Transverse colon (tissue), 4 donors: ENCODE measurements at places on chromosomes 3 and 15. TPM values are rescaled to one million over a fixed set of nuclear protein-coding genes. Genes with fewer than 3 reads are reported as not detected.

DNA sequence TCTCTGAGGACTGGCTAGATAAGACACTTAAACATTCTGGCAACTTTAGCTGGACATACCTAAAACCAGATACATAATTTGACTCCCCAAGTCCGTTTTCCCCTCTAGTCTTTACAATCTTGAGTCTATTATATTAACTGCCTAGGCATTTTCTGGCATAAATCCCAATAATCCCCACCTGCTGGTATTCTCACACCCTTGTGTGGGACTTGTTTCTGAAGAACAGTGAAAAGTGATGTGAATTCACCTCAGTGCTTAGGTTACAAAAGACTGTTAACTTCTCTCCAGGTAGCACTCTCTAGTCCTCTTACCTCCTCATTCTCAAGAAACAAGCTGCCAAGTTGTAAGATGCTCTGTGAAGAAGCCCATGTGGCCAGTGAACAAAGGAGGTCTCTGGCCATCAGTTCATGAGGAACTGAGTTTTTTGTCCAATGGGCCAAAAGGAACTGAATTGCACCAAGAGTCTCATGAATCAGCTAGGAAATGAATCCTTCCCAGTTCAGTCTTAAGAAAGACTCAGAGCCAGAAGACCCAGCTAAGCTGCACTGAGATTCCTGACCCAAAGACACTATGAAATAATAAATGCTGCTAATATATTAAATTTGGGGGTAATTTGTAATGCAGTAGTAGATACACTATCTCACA is 4.1 kb downstream of the OSBPL11 start:
- DNase-seq: no peak

DNA sequence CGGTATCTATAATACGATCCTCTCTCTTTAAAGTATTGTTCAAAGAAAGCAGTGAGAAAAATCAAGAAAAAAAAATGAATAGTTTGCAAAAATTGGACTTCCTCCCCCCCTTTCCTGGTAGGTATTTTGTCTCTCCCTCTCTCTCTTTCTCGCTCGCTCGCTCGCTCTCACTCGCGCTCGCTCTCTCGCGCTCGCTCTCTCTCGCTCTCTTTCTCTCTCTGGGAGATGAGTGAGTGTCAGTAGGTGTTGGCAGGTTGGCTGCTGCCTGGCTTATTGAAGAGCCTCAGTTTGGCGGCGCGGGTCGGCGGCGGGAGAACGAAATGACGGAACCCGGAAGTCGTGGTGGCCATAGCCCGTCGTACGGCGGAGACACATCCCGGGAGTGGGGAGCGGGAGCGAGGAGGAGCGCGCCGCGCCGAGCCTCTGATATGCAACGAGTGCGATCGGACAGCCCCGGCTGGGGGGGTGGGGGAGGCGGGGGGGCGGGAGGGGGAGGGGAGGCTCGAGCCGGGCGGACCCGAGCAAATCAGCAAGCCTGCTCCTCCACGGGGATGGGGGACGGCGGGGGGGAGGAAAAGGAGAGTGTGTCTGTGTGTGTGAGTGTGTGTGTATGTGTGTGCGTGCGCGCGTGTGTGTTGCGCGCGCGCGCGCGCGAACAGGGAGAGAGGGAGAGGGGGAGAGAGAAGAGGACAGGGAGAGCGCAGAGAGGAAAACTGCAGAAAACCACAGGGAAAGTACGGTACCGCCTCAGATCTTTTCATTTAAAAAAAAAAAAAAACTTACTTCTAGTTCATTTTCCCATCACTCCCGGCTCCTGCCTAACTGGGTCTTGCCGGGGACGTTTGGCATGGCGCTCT is at the start of gene MEIS2:
TSS of gene MEIS2 (minus strand) at position 441 of the 857 bp plus-strand sequence. CDS start 1,083 bp downstream, outside the sequence.
- DNase-seq: peak; percentile 81

GRCh38 chr3:127209840-127210653 is 17.1 kb downstream of the PRR23E start:
- no peak for DNase-seq

- no peak for DNase-seq
Observed at GRCh38 chr3:13600950-13601691, 52.2 kb downstream of the FBLN2 start.

GRCh38 chr3:98171071-98171470 is 4.6 kb downstream of the OR5H15 start:
- DNase-seq: no peak

DNA sequence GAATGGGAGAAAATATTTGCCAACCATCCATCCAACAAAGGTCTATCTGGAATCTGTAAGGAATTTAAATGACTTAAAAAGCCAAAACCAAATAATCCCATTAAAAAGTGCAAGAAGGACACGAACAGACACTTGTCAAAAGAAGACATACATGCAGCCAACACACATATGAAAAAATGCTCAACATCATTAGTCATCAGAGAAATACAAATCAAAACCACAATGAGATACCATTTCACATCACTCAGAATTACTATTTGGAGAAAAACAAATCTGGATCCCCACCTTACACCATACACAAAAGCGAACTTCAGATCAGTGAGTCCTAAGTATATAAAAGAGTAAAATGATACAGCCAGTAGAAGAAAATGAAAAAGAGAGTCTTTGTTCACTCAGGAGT is 58.6 kb upstream of the MNS1 start:
- DNase-seq: no peak

- no peak for DNase-seq
Observed at GRCh38 chr3:9718118-9718517, 13.4 kb upstream of the BRPF1 start.

DNA sequence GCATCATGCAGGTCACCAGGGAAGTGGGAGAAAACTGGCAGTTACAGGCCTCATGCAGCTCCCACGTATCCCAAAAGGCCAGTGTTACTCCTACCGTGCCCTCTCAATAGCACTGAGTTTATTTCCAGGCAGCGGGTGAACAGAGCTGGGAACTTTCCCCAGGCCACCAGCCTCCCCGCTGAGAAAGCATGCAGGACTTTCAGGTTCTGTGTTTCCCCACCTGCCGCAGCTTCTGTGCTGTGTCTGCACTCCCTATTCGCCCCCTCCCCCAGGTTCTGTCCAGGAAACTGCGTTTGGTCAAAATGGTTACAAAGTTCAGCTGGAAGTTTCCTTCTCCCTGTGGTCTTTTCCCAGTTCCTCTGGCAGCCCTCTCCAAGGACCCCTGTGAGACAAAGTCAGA is 21.4 kb downstream of the NEK11 start:
- no peak for DNase-seq

DNA sequence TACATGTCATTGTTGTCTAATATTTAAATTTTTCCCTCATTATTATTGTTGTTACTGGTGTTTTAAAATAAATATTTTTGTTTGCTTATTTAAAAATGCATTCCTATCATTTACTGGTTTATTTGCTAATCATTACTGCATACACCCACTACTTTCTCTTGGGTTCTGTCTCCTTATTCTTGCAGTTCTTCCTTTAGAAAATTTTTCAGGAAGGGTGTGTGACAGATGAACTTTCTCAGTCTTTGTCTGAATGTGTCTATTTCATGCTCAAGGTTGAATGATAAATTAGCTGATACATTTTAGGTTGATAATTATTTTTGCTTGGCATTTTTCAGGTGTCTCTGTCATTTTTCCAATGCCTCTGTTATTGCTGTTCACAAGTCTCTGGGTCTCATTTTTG is 7.4 kb downstream of the AQP9 start:
- no peak for DNase-seq

DNA sequence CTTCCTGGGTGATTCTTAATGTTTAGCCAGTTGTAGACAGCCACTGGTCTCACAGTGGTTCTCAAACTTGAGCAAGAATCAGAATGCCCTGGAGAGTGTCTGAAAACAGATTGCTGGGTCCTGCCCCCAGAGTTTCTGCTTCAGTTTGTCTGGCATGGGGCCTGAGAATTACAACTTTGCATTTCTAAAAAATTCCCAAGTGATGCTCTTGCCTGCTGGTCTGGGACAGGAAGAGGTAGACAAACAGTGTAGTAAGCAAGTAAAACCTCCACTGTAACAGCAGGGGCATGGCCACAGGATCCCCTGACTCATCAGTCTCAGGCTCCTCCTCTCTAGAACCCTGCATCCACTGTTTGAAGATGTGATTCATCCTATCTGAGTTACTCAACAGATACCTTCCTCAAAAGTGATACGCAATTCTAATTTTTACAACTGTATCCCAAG is 36.5 kb downstream of the DZIP1L start:
- no peak for DNase-seq

- DNase-seq: no peak
Observed at GRCh38 chr3:159854500-159855124, 134.0 kb upstream of the IL12A start.

DNA sequence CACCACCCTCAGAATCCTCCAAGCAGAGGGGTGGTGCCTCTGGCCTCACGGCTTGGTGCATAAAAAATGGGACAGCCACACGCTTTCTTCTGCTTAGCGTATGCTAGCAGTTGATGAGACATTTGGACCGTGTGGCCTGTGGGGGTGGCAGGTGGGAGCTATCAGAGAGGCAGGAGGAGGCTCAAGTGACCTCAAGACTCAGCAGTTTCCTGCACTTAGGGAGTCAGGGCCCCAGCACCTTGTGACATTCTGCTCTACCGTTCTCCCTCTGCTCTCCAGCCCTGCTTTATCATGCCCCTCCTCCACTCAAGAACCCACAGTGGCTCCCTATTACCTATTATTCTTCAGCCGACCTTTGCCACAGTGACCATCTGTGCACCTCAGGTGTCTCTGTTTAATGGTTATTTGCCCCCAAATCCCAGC is 41.0 kb upstream of the CGNL1 start:
- no peak for DNase-seq

- DNase-seq: no peak
Observed at GRCh38 chr3:142318331-142318730, 92.9 kb upstream of the GK5 start.

HYAL3 gene
- total RNA-seq: 6.4 TPM

FAM81A gene
- total RNA-seq: not detected

MBD4 gene
- 34.4 TPM for total RNA-seq

GRAMD2A gene
- not detected for total RNA-seq

LDHAL6B gene
- not detected for total RNA-seq

VGLL3 gene
- 6.8 TPM for total RNA-seq

LYSMD2 gene
- 2.2 TPM for total RNA-seq
